Daoy (cell line): ENCODE measurements at places on chromosomes 6 and 20.
A peak's percentile ranks its signal among the peaks of the same experiment; 100 is the strongest.

GRCh38 chr20:59481477-59482018 is 122.8 kb upstream of the PHACTR3 start:
- DNase-seq: no peak

DNA sequence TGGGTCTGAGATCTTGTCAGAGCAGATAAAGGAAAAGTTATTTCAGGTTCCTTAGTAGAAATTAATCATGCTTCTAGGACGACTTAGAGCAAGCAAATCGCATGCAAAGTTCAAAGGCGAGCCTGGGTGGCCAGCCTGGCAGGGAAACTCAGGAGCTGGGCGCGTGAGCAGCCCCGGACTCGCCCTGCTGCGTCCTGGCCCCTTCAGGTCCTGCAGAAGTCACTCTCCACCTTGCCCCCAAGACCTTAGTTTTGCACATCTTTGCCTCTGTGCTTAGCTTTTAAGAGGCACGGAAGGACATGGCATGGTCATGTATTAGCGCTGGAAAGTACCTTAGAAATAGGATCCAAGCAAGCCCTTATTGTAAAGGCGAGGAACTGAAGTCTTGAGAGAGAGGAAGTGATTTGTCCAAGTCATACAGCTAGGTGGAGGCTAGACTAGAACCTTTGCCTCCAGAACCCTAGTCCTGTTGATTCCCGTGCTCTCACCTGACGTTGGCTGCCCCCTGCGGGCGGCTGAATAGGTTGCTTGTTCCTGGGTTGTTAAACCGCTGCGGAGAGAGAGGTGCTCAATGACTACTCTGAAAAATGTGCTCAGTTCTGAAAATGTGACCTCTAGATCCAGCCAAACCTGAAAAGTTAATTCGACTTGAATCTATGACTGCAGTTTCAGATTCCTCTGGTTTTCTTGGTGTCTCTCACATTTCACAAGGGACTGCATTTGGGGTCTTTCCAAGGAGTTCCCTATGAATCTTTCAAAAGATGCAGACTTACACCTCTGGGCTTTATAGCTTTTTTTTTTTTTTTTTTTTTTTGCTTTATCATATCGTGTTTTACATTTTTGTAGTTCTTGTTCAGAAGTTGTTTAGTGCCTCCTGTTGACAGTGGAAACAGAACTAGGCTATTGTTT is 2.7 kb downstream of the MYB start:
- peak; percentile 66 for DNase-seq

GRCh38 chr20:50295762-50296449 is 105.3 kb downstream of the CEBPB start:
- DNase-seq: no peak

DNA sequence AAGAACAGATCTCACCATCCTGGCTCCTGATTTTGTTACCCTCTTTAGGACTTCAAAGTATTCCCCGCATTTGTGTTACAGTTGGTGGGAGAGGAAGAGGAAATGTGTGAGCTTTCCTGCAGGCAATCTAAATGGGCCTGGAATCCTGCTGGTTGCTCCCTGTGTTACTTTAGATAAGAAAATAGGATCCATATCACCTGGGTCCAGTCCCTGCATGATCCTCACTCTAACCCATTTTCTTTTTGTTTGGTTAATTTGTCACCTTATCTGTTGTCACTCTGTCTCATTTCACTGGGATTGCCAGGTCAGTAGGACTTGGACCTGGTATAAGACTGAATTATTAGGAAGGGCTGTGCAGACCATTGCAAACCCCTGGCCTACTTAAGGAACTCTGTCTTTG is 175.9 kb upstream of the GJE1 start:
- no peak for DNase-seq

DNA sequence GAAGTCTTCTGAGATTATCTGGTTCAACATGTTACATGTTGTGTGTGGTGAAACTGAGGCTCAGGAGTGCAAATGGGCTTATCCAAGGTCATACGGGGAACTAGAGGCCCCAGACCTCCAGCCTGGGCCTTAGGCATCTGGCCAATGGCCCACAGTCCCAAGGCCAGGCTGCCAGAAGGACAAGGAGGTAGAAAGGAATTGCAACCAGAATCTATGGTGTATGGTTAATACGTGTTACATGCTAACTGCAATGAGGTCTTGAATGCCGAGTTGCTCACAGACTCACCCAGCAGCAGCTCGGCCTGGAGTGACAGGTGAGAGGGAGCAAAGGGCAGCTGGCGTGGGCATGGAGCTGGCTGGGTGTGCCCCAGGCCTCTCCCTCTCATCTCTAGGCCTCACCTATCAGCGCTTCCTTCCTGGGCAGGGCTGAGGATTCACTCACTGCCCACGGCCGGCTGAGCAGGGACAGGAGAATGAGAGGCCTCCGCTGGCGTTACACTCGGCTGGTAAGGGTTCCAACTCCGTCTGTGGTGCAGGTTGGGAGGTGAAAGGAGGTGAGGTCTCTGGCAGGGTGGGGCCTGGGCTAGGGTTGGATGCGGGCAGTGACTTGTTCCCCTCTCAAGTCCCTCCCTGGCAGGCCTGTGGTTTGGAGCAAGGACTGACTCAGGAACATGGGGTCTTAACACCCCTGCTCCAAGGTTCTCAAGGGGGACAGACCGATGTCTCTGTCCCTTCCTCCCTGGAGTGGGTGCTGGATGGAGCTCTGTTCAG is at the start of gene TLDC2:
TLDC2 (plus strand) TSS at position 437 of the 771 bp plus-strand sequence; CDS start at position 474, 37 bp downstream.
- DNase-seq: no peak

DNA sequence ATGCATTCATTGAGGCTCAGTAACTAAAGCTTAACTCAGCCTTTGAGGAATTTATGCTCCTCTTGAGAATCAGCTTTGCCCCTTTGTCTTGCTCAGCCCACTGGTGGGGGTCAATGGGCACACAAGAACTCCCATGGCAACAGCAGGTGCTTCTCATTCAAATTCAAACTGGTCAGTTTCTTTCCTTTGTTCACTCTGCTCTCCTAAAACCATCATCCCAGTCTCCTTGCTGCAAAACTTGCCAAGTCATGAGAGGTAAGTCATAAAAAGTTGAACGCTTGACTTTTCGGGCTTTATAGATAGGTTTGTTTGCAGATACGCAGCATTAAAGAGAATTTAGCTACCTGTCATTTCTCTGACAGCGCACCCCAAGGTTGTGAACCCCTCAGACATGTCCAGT is 146.8 kb downstream of the TFAP2A start:
- no peak for DNase-seq

- DNase-seq: no peak
Observed at GRCh38 chr6:48957781-48958180, 505.3 kb downstream of the MMUT start.

DNA sequence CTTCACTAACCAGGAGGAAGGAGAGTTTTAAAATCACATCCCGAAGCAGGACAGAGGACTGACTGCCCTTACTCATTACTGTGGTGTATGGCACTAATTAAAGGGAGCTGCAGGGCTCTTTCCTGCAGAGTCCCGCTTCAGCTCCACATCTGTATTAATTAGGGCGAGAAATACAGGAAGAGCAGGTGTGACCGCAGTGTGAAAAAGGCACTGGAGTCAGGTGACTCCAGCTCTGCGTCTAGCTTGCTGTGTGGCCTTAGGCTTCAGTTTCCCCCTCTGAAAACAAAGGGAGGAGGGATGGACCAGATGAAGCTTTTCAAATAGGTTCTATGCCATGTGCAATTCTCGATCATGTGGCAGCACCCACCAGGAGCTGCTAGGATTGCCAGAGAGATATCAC is 34.0 kb downstream of the KIAA1755 start:
- DNase-seq: no peak

DNA sequence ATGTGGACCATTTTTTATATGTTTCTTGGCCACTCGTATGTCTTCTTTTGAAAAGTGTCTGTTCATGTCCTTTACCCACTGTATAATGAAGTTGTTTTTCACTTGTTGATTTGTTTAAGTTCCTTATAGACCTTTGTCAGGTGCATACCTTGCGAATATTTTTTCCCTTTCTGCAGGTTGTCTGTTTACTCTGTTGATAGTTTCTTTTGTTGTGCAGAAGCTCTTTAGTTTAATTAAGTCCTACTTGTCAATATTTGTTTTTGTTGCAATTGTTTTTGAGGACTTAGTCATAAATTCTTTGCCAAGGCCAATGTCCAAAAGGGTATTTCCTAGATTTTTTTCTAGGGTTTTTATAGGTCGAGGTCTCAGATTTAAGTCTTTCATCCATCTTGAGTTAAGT is 66.2 kb downstream of the UNC5CL start:
- DNase-seq: no peak

DNA sequence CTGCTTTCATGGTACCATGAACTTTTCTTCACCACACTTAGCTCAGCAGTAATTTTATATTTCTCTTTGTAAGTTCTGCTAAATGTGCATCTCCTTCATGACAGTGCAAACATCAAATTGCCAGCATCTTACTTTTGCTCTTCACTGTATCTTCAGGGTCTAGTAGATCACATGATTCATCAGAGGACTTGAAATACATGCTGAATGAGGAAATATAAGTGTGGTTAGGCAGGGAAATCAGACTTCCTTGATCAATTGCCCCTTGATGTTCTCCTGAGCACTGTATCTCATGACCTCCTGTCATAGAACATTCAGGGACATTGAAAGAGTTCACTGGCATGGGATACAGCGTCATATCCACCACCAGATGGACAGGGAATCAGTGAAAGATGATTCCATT is 25.3 kb upstream of the POLR1H start:
- no peak for DNase-seq

DNA sequence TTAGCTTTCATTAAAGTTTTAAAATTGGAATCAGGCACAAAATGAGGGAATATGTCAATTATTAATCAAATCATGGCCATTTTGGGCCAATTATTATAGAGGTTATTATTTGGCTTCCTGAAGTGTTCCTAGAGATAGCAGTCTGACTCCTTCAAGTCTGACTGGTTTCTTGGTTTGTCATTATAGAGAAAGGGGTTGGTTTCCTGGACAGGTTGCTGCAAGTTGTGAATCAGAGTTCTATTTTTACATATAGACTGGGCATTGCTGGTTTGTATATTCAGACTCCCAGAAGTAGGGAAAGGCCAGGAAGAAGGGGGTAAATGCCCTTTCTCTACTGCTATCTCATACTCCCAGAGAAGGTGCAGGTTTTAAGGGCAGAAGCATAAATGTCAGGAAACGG is 121.4 kb upstream of the CEP162 start:
- no peak for DNase-seq

DNA sequence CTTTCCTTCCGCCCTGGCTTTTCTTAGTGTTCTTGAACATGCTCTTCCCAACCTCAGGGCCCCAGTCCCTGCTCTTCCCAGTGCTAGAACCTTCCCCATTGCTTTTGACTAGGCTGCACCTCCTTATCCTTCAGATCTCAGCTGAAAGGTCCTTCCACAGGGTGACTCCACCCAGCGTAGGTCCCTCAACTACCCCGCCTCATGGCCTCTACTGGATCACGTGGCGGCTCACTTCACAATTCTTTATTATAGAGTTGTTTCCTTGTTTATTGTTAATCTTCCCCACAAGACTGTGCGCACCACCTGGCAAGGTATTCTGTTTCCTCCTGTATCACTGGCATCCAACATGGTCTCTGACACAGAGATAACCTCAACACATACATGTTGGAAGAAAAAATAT is 31.2 kb downstream of the TTLL9 start:
- no peak for DNase-seq

DNA sequence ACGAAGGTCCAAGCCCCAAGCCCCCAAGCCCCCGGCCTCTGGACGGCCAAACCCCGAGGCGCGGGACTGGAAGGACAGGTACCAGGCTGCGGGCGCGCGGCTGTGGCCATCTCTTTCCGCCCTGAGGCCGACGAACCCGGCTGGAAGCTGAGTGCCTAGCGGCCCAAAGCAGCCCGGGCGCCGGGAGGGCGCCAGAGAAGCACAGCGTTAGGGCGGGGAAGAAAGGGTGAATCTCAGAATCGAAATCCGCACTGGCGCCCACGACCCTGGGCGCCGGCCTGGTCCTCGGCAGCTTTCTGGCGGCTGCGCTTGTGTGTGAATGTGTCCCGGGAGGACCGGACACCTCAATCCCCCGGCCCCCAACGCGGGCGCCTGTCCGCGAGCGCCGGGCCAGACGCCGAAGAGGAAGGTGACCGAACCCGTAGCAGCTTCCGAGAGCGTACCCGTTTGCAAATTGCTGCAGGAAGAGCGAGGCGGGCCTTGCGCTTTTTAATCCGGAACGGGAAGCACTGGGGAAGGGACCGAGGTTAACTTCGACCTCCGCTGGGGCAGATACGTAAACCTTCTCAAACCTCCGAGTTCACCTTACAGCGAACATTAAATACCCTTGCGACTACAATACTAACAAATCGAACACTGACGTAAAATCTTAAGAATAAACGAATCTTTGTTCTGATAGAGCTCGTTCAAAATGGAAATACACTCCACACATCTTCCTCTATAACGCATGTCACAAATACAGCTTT is 2.9 kb downstream of the NRN1 start:
- peak; percentile 68 for DNase-seq

- no peak for DNase-seq
Observed at GRCh38 chr20:63185215-63185796, 30.6 kb downstream of the YTHDF1 start.

DNA sequence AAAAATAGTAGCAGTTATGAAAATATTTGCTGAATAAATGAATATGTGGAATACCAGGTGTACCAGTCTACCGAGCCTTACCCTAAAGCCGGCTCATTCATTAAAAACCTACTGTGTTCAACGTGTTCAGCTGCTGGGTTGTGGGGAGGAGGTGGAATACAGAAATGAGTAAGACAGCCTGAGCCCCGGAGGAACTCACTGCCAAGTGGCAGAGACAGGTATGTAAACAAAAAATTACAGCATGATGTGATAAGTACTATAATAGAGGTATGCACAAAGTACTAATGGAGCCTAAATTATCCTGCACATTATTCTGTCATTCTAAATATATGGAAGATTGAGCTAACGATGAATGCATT is 6.8 kb upstream of the ADTRP start:
- peak; percentile 49 for DNase-seq

DNA sequence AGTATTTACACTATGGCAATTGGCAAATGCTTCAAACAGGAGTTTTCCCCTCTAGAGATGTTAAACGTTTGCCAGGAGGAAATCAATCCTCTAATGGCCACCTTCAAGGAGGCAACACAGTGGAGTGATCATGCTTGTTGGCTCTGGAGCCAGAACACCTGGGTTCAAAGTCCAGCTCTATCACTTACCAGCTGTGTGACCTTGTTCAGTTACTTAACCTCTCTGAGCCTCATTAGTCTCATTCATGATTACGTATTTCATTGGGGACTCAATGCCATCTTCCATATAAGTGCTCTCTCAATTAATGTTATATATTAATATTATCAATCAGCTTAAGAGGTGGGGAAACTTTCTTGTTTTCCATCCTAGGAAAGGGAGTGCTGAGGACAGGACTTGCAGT is 26.1 kb downstream of the SLC52A3 start:
- DNase-seq: no peak

GRCh38 chr20:64212755-64213154 is 42.8 kb upstream of the PCMTD2 start:
- peak; percentile 35 for DNase-seq

- no peak for DNase-seq
Observed at GRCh38 chr20:40359131-40359912, 329.7 kb downstream of the MAFB start.
